Psoas muscle (tissue), 8 donors: ENCODE measurements at places on chromosomes 5 and 9. TPM values are rescaled to one million over a fixed set of nuclear protein-coding genes. Genes with fewer than 3 reads are reported as not detected.

GRCh38 chr5:79932510-79933504 is 58.3 kb downstream of the MTX3 start:
- peak; percentile 33 for DNase-seq

DNA sequence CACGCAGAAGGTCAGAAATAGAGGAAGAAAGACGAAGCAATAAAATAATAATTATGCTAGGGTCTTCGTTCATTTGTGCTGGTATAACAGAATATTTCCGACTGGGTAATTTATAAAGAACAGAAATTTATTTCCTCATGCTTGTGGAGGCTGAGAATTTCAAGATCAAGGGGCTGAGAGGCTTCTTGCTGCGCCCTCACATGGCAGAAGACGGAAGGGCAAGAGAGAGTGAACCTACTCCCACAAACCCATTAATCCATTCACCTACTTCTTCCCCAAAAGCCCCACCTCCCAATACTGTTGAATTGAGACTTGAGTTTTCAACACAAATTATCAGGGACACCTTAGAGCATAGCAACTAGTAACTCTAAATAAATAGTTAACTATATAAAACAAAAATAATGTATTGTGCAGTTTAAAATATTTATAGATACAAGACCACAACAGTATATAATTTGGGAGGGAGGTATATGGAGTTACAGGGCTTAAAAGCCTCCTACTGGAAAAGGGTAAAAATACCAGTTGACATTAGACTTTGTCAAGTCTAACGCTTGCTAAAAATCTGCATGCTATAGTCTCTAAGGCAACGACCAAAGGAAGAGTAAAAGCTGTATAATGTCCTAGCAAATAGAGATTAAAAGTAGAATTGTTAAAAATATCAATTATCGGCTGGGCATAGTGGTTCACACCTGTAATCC is 40.3 kb upstream of the NAA35 start:
- DNase-seq: no peak

DNA sequence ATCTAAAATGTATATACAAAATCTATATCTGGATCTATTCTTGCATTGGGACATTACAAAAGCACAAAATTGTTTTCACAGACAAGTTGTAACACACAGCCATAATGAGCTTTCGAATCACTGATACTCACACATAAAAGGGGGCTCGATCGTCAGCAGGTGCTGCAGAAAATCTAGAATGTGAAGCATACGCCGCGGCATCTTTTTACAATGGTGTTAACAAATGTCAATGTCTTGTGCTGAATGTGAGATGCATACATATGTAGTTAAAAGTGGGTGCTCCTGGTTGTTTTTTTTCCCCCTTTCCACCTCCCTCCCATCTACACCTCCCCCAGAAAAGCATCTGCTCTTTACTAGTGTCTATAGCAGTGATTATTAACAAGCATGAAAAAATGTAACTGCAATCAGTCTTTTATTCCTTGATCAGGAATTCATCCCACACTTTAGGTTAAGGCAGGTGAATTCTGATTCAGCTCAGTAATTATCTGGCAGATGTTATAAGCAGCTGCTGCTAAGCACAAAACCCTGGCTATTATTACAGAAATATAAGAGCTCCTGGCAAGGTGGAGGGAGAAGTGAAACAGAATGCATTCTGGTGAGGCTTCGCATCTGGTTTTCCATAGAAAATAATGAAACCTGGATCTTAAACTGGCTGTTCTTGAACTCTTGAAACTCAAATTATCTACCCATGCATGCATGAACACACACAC is 114.1 kb downstream of the MPDZ start:
- no peak for DNase-seq

DNA sequence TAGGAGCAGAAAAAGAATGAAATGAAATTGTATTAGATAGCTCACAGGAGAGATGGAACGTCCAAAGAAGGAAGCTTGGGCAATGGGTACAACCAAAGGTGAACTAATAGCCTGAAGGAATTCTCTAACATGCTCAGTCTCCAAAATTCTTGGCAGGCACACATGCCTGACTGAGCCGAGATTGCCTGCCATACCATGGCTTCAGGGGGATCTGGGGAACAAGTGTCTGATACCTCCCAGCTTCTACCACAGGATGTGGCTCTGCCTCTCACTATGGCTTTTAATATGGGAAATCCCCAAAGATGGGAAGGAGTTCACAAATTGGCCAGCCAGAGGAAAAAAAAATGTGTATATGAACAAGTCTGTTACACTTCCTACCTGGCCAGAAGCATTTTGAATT is 3.6 kb upstream of the PALM2AKAP2 start:
- no peak for DNase-seq

DNA sequence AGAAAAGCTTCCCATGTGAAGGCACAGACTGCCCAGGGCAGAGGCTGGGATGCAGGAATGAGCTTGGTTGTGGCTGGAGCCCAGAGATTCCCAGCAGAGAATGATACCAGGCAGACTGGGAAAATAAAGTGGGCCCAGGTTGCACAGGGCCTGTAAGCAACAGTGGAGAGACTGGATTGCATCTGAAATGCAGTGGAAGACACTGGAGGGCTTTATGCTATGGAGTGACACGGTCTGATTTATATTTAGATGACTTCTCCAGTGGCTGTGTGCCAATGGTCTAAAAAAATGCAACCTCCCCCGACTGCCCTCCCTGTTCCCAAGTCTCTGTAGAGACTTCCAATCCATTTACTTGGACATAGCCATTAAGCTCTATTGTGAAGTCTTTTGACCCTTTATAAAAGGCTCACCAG is 951.1 kb upstream of the DMAC1 start:
- no peak for DNase-seq

DNA sequence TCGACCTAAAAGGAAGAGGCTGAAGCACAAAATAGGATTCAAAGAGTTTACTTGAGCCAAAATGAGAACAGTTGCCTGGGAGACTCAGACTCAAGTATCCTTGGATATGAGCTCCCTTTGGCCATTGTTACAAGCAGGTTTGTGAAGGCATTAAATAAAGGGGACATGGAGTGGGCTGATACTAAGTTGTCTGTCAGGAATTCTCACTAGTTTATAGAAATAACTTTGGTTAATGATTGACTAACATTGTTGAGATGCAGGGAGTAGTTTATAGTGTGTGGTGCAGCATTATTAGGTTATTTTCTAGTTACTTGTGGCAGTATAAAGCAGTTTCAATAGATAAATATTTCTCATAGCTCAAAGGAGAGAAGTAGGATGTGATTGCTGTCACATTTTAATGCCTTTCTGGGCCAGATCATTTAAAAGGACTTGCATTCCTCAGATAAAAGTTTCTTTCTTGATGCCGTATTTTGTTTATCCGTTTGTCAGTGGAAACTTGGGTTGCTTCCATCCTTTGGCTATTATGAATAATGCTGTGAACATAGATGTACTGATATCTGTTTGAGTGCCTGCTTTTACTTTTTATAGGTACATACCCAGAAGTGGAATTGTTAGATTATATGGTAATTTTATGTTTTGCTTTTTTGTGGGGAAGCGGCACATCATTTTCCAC is 9.1 kb downstream of the AP3S1 start:
- no peak for DNase-seq

- no peak for DNase-seq
Observed at GRCh38 chr5:76714751-76715485, 1.0 kb upstream of the F2R start.

GRCh38 chr5:15799612-15800011 is 299.6 kb downstream of the FBXL7 start:
- DNase-seq: no peak

GRCh38 chr5:45779874-45780671 is 83.9 kb upstream of the HCN1 start:
- no peak for DNase-seq

DNA sequence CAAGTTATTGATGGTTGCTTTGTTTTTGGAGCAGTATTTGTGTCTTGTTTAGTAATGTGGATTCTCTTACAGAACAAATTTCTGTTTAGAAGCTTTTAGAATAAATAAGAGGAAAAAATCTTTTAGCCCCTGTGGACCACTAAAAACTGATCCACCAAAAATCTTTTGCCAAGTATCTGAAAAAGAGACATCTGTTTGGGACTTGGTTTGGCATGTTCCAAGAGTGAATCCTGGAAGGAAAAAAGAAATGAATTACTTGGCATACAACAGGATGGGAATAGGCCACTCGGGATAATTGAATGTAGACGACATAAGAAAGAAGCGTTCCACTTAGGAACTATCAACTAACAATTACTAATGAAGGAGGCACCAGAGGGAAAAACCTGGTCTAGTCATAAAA is 1350.1 kb upstream of the C9orf72 start:
- no peak for DNase-seq

GRCh38 chr9:3509926-3510325 is 15.9 kb downstream of the RFX3 start:
- DNase-seq: no peak

GRCh38 chr5:147893820-147894219 is 12.5 kb downstream of the C5orf46 start:
- no peak for DNase-seq

DNA sequence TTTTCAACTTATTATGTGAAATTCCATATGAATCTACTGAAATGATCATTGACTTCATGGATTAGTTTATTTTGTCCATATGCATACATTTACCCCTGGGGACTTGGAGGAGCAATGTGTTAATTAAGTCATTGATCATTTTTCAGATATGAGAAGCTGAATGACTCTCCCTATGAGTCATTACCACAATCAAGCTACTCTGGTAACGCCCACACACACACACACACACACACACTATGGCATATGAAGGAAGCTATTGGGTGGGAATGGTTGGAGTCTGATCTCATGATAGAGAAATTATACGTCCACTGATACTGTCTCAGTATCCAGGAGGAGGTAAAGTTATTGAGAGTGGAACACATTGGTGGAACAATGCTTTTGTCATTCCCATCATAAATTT is 528.9 kb downstream of the AGTPBP1 start:
- no peak for DNase-seq

DNA sequence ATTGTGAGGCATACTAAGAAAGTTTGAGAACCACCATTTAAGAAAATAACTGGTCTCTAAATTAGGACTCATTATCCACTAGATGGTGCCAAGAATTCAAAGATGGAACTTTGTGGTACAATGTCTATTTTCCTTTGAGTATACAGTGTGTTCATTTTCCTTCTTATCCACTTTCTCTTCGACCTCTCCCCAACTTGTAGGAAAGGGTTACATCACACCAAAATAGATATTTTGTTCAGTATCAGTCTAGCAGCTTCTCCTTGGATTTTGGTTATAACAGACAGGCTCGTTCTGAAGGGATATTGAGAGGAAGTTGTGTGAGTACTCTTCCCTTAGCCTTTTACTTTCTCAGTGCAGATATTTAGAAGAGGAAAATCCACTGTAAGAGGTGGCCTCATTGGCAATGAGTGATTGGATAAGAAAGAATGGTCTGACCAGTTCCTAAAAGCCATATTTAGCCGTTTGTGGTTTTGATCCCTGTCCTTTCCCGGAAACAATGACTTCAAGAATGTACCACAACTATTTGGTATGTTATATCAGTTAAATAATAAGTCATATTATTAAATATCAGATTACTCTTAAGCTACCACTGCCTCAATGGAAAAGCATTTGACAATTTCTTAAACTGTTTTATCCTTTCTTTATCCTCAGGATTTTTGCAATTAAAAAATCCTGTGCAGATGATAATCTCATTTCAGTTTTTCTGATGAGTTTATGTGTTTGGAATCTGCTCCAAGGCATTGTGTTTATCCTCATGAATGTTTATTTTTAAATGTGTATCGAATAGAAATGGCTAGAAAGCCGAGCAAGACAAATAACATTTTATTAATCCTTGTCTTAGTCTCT is 69.0 kb upstream of the GRAMD2B start:
- no peak for DNase-seq

DNA sequence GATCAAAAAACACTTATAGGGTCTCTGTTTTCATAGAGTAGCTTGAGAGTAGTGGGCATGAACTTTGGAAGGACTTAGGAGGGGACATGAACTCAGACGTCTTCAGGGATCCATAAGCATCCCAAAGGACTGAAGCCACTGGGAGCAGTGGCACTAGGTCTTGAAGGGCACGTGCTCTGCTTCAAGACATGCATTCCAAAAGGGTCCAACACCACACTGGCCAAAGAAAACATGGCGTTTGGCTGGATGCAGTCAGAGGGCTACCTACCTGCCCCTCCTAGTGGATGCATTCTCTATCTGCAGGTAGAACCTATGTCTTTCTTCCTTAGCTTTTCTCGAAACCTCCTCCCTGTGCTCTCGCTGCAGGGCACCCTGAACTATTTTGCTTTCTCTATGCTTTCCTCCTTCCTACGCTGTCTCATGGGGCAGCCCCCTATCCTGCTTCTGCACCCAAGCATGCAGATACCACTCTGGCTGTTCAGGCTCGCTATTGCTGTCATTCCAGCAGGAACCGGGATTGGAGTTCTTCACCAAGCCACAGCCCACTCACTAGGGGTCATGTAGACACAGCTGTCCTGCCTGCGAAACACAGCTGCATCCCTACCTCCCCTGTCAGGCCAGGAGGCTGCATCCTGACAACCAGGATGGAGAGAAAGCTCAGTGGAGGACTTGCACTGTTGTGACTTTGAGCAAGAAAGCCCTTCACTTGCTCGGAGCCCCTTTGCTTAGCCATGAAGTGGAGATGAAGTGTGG is 11.9 kb downstream of the FAM240B start:
- DNase-seq: no peak

DNA sequence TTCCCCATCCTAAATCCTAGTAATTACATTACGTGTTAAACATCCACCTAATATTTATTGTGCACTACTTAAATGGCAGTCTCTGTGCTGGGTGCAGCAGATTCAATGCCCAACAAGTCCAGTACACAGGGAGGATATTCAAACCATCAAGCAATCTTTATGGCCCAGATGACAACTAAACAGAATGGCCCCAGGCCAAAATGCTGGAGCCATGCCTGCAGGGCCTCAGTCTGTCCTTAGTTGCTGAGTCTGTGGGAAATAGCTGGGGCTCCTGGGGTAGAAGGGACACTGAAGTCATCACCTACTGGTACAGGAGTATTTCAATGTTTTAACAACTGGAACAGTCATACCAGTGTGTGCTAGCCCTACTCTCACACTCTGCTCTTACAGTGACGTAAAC is 153.5 kb downstream of the ZNF608 start:
- no peak for DNase-seq

- DNase-seq: no peak
Observed at GRCh38 chr9:99803694-99804093, 18.0 kb upstream of the NR4A3 start.

GRCh38 chr9:109775516-109775915 is 4.5 kb upstream of the PALM2AKAP2 start:
- DNase-seq: no peak

- DNase-seq: no peak
Observed at GRCh38 chr9:100346836-100347235, 5.9 kb downstream of the TEX10 start.

Gene AHRR
- 0.45 TPM for total RNA-seq

Gene SPATA31D1
- not detected for total RNA-seq

Gene PPIC
- total RNA-seq: 17.1 TPM

Gene BRD9
- 22.1 TPM for total RNA-seq

Gene BASP1
- 1.9 TPM for total RNA-seq

Gene TMEM174
- total RNA-seq: not detected

Gene NCS1
- 3.2 TPM for total RNA-seq

Gene SETD9
- total RNA-seq: 9.9 TPM

Gene CCL27
- 0.25 TPM for total RNA-seq

Gene SLC36A2
- 13.1 TPM for total RNA-seq

Gene IL31RA
- 0.20 TPM for total RNA-seq

Gene SLC46A2
- total RNA-seq: not detected

Gene SLC4A9
- total RNA-seq: not detected

Gene ADCY2
- 76.9 TPM for total RNA-seq

Gene BTNL8
- 0.46 TPM for total RNA-seq
